ENCODE measurements at places on chromosomes 1 and 21. TPM values are rescaled to one million over a fixed set of nuclear protein-coding genes. Genes with fewer than 3 reads are reported as not detected.

KRTAP19-3 gene
- not detected for total RNA-seq

HRNR gene
- under 0.01 TPM for total RNA-seq

ASCL5 gene
- total RNA-seq: not detected

MYOG gene
- total RNA-seq: not detected

IPP gene
- 14.9 TPM for total RNA-seq

SNX7 gene
- 53.0 TPM for total RNA-seq

GRIK3 gene
- total RNA-seq: not detected

- no peak for DNase-seq
Observed at GRCh38 chr1:178146436-178146835, 52.5 kb downstream of the RASAL2 start.

DNA sequence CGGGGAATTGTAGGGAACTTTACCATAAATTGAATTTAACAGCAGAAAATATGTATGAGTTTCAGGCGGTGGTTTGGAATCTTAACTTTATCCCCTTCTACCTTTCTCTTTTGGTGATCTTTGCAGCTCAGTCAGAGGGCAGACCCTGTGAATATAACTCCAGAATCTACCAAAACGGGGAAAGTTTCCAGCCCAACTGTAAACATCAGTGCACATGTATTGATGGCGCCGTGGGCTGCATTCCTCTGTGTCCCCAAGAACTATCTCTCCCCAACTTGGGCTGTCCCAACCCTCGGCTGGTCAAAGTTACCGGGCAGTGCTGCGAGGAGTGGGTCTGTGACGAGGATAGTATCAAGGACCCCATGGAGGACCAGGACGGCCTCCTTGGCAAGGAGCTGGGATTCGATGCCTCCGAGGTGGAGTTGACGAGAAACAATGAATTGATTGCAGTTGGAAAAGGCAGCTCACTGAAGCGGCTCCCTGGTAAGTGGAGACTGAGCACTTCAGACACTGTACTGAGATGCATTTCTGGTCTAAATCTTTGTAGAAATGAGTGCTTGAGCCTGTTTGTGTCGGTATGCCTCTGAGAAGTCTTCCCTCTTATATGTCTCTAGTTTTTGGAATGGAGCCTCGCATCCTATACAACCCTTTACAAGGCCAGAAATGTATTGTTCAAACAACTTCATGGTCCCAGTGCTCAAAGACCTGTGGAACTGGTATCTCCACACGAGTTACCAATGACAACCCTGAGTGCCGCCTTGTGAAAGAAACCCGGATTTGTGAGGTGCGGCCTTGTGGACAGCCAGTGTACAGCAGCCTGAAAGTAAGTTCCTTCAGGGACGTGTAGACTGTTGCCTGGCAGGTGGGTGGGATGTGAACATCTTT, 1.5 kb downstream of the CCN1 start:
- DNase-seq: peak; percentile 72

GRCh38 chr21:45872902-45873301, 108.7 kb upstream of the COL6A1 start:
- no peak for DNase-seq

DNA sequence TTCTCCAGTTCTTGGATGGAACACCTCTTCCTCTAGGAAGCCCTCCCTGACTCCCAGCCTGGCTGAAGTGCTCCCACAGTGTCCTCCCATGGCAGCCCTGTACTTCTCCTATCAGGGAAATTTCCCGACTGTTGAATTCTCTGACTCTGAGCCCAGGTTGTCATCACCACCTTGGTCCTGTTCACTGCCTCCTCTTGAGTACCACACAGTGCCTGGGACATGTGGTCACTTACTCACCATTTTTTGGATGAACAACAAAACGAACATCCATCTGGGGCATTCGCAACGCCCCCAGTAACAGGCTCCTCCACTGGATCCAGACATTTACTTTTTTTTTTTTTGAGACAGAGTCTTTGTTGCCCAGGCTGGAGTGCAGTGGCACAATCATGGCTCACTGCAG, 37.4 kb downstream of the CHD5 start:
- DNase-seq: no peak

- DNase-seq: no peak
Observed at GRCh38 chr1:82759035-82759434, 958.3 kb downstream of the ADGRL2 start.

GRCh38 chr1:236400061-236400603, 6.0 kb downstream of the EDARADD start:
- no peak for DNase-seq

GRCh38 chr1:14341147-14341546, 257.3 kb upstream of the KAZN start:
- DNase-seq: no peak

GRCh38 chr21:16587141-16587581, 857.4 kb downstream of the USP25 start:
- DNase-seq: peak; percentile 84

DNA sequence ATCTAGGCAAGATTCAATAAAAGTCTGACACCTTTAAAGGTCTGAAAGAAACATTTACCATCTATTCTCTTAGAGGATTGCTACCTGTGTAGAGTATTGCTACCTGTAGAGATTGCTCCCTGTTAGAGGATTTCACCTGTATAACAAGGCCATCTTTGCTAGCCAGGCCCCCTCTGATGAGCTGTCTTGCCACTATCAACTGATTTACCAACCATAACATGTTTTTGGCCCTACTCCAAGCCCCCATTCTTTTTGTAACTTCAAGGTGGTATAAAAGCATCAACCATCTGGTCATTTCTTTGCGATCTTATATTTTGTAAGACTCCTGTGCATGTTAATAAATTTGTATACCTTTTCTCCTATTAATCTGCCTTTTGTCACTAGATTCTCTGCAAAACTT, 424.7 kb upstream of the CAMK1G start:
- no peak for DNase-seq

DNA sequence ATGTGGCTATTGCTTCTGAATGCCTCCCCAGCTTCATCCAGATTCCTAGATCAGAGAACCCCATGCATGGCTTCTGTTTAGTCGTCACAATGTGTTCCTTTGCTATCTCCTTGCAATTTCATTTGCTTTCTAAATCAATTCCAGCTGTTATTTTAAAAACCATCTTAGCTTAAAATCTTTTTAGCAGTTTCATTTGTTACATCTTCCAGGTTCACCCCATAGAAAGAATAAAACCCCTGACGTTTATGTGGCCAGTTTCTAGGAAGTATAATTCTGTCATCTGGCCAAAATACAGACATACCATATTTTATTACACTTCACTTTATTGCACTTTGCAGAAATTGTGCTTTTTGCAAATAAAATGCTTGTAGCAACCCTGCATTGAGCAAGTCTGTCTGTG, 278.4 kb downstream of the PTPRC start:
- no peak for DNase-seq

- DNase-seq: no peak
Observed at GRCh38 chr1:12556368-12556930, 61.6 kb downstream of the DHRS3 start.

GRCh38 chr1:68198752-68199151, 33.6 kb downstream of the WLS start:
- DNase-seq: peak; percentile 58

GRCh38 chr1:227312361-227313025, 5.8 kb downstream of the CDC42BPA start:
- no peak for DNase-seq

DNA sequence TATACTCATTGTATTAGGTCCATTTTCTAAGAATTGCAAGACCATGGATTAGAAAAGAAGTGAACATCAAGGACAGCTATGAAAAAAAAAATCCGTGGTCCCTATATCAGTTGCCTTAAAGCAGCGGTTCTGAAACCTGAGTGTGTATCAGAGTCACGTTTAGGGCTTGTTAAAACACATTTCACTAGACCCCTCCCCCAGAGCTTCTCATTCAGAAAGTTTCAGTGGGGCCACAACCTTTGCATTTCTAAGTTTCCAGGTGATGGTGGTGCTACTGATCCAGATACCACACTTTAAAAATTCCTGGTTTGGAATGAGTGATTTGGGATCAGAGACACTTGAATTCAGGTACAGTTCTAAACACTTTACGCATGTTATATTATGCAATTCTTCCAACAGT, 96.1 kb upstream of the PRMT6 start:
- DNase-seq: no peak

DNA sequence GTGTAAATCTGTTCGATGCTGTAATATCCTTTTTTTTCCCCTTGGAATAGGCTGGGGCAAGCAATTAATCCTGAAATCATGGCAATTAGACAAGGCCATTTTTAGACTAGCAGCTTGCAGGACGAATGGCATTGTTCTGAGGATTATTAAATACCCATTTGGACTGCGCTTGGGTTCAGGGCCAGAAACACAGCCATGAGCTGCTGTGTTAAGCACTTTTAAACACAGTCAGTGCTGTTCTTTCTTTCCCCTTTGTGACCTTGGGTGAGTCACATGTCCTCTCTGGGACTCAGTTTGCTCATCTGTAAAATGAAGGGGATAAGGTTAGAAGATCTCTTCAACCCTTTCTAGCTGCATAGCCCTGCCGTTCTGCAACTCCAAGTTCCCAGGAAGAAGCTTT, 58.6 kb upstream of the C8B start:
- no peak for DNase-seq

DNA sequence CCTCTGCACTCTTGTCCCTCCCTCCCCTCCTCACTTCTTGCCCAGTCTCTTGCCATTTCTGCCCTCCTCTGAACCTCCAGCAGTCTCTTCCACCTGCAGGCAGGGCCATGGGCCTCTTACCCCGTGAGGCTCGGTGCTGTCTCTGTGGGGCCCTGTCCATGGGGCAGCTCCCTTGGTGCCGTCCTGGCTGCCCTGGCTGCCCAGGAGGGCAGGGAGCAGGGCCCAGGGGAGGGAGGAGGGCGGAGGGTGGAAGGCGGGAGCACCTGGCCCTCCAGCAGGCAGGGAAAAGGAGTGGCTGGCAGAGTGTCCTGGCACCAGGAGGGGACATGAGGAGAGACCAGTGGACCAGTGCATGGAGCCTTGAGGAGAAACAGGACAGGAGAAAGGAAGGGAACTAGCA, at the start of gene RORC:
TSS of gene RORC (minus strand) at position 198 of the 400 bp plus-strand sequence. CDS start at position 160, 38 bp downstream.
- DNase-seq: no peak

GRCh38 chr1:69982992-69983391, 222.4 kb downstream of the LRRC40 start:
- peak; percentile 21 for DNase-seq

DNA sequence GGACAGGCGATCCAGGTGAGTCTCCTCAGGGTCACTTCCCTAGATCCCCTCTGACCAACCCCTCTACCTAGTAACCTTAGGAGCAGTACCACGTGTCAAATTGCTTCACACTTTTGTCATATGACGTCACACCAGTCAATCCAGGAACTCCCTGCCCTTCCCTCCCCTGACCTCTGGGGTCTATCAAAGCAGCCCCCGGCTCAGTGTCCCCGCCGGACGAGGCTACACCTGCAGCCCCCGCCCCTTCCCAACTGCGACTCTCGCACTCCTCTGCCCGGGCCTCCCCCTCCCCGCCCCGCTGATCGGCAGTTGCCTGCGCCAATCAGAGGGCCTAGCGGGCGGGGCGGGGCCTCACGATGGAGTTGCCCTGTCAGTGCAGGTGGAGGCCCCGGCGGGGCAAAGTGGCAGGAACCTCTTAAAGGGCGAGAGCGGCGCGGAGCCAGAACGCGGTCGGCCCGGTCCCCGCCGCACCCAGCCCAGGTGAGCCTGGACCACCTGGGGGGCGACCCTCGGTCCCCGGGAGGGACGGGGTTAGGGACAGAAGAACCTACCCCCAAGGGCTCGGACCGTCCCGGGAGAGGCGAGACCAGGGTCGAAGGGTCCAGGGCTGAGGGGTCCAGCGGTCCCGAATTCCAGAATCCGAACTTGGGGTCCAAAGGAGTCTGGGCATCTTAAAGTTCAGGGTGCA, 27.5 kb upstream of the EPB41 start:
- DNase-seq: peak; percentile 86

DNA sequence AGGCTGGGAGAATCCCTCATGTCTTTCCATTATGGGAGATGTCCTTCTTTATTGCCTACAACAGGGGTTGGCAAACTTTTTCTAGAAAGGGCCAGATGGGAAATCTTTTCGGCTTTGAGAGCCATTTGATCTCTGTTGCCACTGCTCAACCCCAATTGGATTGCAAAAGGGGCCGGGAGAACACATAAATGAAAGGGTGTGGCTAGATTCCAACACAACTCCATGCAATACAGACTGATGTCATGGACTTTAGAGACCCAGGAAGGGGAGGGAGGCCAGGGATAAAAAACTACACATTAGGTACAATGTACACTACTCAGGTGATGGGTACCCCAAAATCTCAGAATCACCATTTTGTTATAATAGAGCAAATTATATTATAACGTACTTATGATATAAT, 97.6 kb upstream of the SIM2 start:
- DNase-seq: no peak
